NCI-H524 treated with DMSO at 0.1 percent for 48 hours (cell line): ENCODE measurements at places on chromosomes 1 and 21.

GRCh38 chr1:209539576-209539975, 43.9 kb upstream of the CAMK1G start:
- no peak for DNase-seq

- DNase-seq = no peak
These were observed 10.4 kb upstream of the GJA9 start for GRCh38 chr1:38891753-38892152.

GRCh38 chr1:183582021-183582713, 8.1 kb downstream of the NCF2 start:
- no peak for DNase-seq

GRCh38 chr1:3194760-3195479, 125.9 kb downstream of the PRDM16 start:
- DNase-seq = no peak

- DNase-seq = no peak
These were observed 6.1 kb downstream of the TFF3 start for GRCh38 chr21:42308914-42309752.

GRCh38 chr21:41985662-41986416, 24.3 kb downstream of the ZBTB21 start:
- DNase-seq = no peak

DNA sequence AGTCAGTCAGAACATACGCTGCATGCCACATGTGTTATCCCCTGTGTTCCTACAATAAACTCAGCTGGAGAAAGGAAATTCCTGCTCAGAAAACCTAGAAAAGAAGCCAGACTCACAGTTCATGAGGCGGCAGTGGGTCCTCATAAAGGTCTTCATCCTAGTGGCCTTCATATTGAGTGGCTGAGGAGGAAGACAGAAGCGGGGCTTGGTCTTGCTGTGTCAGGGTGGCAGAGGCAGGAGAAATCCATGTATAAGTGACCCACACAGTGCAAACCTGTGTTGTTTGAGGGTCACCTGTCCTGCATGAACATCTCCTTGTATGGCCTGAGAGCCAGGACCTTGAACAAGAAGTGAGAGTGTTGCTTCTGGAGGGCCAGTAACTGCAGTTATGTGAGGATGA, 4.0 kb upstream of the WNT3A start:
- DNase-seq = no peak

DNA sequence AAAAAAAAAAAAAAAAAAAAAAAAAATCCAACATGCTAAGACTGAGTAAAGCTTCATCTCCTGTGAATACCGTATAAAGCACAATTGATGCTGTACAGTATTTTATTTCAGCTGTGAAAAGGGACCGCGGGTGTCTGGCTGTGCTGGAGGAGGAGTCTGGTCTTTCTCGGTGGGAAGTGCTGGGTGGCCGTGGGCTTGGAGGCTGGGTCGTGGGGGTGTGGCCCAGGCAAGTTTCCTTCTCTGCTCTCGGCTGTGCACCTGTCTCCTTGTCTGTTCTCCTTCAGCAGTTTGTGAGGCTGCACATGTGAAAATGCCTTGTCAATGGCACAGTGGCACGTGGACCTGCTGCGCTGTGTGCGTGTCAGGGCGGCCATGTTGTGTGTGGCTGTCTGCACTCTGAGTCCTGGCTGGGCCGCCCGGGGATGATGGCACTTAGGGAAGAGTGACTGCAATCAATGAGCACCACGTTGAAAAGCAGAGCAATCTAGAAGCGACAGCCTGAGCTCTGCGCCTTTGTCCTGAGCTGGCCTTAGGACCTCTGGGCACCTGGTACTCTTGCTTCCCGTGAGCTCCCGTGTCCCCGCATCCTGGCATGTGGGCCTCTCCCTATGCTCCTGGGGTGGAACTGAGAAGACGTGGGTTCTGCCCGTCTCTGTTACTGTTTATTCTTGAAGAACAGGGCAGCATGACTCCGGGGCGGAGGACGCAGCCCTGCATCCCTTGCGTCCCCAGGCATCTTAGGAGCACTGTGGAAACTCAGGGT, 14.5 kb downstream of the AGPAT3 start:
- DNase-seq = no peak

DNA sequence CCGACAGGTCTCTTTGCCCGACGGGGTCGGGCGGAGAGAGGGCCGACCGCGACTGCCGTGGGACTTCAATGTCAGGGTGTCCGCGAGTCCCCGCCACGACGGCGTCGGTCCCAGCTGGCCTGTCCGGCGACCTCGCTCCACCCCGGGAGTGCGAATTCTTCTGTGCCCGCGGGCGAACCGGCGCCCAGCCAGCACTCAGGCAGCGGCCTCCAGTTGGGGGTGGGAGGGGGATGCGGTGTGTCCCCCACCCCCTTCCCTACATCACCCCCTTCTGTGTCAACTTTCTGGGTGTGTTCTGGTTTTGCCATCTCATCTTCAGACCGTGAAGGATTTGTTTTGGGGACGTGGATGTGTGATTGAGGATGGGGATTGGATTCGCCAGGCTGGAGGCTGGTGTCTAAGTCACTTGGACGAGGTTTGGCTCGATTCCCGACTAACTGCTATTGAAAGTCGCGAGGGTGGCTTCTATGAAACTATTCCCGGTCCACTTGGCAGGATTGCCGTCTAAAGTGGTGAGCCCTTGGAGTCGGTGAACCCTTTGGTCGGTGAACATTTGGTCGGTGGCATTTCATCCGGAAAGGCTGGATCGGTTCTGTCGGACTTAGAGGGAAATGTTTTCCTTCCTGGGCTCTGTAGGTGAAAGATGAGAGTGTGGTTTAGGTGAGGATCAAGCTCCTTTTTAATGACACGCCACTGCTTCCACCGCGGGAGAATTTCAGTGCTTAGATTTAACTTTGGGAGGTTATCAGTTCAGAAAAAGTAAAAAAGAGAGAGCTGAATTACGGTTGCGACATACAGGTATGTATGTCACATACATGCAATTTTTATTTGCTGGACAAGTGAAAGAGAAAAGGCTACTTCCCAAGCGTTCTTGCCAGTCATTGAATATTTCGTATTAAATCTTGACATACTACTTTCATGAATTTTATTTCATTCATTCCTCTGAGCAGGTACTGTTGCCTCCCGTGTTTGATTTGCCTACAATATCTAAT, 771 bp downstream of the ABCD3 start:
- DNase-seq = no peak

- DNase-seq = no peak
These were observed 509.0 kb upstream of the CXADR start for GRCh38 chr21:17003763-17004373.

DNA sequence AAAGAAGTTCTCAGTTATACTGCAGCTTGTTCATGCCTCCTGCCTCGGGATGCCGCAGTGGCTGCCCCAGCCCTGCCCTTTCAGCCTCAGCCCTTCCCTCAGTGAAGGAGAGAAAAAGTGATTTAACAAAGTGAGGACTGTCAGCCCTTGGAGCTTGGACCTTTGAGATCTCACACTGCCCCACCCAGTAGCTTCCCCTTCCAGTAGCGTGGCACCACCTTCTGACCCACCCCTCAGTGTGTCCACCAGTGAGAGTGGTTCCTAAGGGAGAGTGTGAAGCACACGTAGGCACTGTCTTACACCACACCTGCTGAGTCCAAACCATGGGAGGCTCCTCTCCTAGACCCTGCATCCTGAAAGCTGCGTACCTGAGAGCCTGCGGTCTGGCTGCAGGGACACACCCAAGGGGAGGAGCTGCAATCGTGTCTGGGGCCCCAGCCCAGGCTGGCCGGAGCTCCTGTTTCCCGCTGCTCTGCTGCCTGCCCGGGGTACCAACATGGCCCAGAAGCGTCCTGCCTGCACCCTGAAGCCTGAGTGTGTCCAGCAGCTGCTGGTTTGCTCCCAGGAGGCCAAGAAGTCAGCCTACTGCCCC, at the start of gene CDA:
TSS of gene CDA (plus strand) at position 464 of the 592 bp plus-strand sequence. CDS start at position 497, 33 bp downstream.
- DNase-seq = no peak

- no peak for DNase-seq
These were observed 17.3 kb upstream of the FGR start for GRCh38 chr1:27652111-27652864.

GRCh38 chr1:2640626-2641025, 7.8 kb upstream of the MMEL1 start:
- DNase-seq = no peak
